ENCODE measurements at places on chromosomes 2 and 18.
A peak's percentile ranks its signal among the peaks of the same experiment; 100 is the strongest.

- peak; percentile 39 for DNase-seq
Measured at GRCh38 chr2:74499267-74499939, at the start of gene LBX2. TSS of gene LBX2 (minus strand) at chr2:74499603. CDS start at chr2:74499537, 66 bp downstream.

DNA sequence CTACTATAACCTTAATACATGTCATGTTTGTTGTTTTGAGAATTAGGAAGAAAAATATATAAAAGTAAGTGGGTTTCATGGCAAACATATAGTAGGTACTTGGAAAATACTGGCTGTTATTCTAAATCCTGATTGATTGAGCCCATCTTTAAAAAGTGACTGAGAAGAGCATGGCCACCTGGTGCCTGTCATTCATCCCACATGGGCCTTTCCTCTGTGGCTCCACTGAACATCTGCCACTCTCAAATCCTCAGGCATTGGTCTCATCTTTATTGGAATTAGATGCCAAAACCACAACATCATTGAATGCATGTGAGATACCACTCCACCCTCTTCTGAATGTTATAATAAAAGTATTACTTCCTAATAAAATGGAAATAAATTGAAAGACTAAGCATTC, 101.6 kb upstream of the TTN start:
- DNase-seq, result no peak

DNA sequence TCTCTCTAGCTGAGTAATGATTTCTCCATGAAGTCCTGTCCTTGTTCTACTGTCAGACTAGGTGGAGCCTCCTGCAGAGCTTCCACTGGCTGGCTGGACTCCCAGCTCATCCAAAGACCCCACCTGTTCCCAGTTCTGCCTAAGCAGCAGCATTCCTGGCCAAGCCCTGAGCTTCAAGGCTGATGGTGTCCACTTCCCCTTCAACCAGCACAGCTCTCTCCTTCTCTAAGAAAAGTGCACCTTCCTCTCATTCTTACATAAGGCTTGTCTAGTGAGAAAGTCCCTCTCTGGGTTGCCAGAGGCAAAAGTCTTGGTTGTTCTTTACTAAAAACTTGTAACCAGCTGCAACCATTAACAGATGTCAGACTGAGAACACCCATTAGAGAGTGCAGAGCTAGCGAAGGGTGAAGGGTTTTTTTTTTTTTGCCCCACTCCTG, 58.9 kb downstream of the CXCR4 start:
- no peak for DNase-seq

DNA sequence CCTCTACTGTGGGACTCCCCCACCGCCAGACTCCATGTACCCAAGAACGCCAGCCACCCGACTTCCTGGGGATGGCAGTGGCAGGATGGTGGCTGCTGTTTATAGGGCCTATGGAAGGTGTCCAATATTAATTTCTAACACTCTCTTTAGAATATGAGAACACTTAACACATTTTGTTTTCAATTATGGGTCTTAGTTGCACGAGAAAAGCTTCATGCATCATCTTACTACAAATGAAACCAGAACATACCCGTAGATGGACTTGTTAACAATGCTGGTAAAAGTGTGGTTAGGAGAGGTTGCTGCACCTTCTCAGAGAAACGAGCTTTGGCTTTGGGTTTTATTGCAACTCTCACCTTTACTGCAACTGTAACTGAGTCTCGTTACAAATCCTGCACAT, 335.6 kb upstream of the ID2 start:
- DNase-seq, result no peak

DNA sequence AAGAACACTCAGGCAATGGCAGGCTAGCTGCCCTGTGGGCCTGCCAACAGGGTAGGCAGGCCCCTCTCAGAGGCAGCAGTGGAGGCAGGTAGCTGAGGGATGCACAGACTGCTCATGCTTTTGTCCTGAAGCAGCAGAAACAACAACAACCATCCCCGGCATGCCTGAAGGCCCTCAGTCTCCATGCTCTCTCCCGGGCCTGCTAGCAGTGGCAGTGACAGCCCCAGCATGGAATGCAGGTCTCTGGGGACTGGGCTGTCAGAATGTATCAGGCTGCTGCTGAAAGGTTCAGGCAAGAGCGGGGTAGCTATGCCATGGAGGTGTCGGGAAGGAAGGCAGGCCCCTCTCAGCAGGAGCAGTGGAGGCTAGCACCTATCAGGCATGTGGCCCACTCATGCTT, 209.8 kb downstream of the KCNJ3 start:
- DNase-seq, result no peak

DNA sequence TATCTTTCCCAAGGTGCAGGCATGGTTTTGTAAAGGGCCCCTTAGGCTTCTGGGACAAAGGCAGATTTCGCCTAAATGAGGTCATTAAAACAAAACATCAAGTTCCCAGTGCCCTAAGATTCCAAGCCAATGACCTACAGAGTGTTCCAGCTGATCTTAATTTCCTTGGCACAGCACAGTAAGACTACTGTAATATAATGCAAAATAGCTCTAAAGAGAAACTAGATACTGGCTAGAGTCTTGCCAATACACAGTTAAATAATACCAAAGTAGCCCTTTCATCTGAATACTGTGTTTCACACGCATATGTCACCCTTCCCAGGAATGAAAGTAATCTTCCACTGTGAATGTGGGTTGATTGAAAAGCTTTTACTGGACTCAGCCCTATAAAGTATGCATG, 14.7 kb downstream of the GRB14 start:
- DNase-seq, result no peak

GRCh38 chr2:130756874-130757668, 1.7 kb downstream of the AMER3 start:
- no peak for DNase-seq

- DNase-seq, result no peak
Measured at GRCh38 chr2:28400419-28400818, 7.8 kb downstream of the FOSL2 start.

DNA sequence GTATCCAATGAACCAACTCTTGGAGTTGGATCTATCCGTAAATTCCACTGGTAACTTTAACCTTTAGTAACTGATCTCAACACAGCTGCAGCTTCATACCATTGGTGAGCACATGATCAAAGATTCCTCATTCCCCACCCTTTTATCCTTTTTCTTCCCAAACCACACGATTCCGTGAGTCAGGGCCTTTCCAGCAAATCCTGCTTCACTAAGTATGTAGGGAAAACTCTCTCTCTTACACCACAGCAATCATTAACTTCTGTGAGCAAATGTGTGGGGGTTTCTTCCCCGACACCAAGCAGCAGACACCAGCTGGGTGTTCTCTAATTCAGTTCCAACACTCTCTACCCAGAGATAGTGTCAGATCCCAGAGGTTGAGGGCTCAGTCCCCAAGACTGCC, 23.5 kb downstream of the ELP2 start:
- no peak for DNase-seq

- no peak for DNase-seq
Measured at GRCh38 chr2:235757212-235757611, 263.4 kb downstream of the AGAP1 start.

GRCh38 chr2:68157002-68157401, 686 bp upstream of the PNO1 start:
- DNase-seq, result no peak

- DNase-seq, result no peak
Measured at GRCh38 chr18:568731-569130, 11.4 kb upstream of the CETN1 start.

DNA sequence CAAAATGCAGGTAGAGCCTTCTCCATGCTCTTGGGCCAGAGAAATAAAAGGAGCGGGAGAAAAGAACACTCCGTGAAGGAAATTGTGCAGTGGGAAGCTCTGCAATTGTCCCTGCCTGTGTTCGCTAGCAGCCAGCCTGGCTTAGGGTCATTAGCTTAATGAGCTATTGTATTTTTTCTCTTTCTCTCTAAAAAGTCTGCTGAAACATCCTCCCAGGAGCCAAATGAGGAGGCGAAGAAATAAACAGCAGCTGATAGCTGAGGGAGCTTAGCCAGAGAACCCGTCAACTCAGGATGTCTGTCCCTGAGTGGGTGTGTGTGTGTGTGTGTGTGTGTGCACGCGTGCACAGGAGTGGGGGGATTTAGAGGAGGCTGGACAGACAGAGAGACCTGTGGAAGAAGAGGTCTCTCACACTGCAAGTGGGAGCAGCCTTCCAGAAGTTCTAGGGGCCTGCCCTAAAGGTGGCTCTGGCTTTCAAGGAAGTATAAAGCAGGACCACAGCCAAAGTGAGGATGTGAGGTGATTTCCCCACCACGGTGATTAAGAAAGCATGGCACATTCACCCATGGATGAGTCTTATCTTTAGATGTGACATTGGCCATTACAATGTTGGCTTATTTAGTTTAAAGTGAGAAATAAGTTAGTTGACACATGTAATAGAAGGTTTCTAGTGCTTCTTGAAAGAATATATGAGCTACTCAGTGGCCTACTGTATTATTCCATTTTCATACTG, 690.4 kb downstream of the RNF144A start:
- DNase-seq, result no peak

- DNase-seq, result no peak
Measured at GRCh38 chr18:74892066-74892627, 294.5 kb downstream of the ZNF407 start.

DNA sequence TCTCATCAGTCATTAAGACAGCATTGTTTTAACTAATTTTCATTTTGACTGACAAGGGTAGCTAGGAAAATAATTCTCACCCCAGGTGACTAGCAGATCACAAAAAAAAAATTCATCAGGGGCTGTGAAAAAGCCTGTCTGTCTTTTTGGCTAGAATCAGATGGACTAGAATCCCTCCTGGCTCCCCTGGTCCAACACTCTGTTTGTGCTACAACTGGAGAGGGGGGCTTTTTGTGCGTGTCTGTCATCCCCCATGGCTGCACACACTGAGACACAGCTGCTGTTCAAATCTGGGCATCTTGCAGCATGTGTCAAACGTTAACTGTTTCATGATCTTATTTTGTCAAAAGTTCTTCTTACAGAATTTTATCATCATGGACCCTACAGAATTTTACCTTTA, 51.2 kb downstream of the KIAA2012 start:
- no peak for DNase-seq

DNA sequence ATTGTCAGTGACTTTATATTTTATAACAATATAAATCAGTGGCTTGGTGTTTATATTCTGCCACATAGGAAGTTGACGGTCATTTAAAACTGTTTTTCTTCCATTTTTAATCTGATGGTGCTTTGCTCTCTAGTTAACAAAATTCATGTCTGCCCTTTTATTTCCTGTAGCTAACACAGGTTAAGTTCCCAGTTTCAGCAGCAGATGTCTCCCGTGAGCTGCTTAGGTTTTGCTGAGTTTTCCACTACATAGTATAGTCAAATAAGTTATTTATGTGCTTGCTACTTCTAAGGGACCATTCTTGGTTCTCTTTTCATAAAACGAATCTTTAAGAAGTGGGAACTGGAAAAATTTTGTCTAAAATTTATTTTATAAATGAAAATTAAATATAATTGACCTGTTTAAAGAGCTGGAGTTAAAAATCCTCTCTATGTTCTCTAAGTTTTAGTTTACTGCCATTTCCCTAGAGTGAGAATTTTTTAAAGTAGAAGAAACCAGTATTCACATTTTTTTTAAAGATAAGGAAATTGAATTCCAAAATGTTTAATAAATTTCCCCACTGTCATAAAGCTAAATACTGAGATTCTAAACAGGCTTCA, 20.6 kb downstream of the HTR2B start:
- DNase-seq, result peak; percentile 72

- peak; percentile 81 for DNase-seq
Measured at GRCh38 chr2:241558532-241559322, at the start of gene BOK. TSS of gene BOK (plus strand) at chr2:241558745. CDS start at chr2:241559484, 739 bp downstream.

GRCh38 chr2:31219131-31219969, 2.0 kb upstream of the CAPN14 start:
- no peak for DNase-seq

DNA sequence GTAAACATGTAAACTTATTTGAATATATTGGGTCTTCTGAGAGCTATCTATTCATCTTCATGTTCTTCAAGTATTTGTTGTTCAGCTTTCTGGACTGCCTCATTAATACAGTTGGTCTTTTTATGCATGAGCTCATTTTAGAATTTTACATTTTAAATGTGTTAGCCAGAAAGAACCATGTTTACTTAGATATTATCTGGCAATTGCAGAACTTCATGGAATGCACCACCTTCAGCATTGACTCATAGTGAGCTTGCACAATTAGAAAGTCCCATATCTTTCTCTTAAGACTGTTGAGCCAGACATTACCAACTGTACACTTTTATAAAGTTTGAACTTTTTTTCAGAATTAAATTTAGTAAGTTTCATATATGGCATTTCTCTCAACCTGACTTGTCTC, 536.7 kb downstream of the RIT2 start:
- DNase-seq, result no peak

DNA sequence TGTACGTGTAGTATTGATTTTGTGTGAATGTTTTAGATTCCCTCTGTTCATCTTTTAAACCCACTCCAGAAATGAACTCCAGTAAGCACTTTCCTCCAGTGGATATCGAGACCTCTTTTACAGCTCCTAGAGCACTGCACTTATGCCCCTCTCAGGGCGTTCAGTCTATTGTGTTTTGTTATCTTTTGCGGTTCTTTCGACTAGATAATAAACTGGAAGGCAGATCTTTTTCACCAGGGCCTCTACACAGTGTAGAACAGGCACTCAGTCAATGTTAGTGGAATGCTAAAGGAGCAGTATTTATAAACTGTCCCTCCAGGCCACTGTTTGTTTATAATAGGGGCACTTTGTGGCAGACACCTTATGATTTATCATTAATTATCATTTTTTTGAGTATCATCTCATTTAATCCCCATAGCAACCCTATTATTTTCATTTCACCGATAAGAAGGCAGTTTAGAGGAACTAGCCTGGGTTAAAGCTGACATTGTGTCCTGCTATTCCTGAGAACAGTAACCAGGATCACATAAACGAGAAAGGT, 742 bp upstream of the SOS1 start:
- no peak for DNase-seq

- no peak for DNase-seq
Measured at GRCh38 chr2:64374686-64375085, 79.3 kb upstream of the LGALSL start.

GRCh38 chr2:156456616-156457015, 20.4 kb downstream of the GPD2 start:
- DNase-seq, result no peak

DNA sequence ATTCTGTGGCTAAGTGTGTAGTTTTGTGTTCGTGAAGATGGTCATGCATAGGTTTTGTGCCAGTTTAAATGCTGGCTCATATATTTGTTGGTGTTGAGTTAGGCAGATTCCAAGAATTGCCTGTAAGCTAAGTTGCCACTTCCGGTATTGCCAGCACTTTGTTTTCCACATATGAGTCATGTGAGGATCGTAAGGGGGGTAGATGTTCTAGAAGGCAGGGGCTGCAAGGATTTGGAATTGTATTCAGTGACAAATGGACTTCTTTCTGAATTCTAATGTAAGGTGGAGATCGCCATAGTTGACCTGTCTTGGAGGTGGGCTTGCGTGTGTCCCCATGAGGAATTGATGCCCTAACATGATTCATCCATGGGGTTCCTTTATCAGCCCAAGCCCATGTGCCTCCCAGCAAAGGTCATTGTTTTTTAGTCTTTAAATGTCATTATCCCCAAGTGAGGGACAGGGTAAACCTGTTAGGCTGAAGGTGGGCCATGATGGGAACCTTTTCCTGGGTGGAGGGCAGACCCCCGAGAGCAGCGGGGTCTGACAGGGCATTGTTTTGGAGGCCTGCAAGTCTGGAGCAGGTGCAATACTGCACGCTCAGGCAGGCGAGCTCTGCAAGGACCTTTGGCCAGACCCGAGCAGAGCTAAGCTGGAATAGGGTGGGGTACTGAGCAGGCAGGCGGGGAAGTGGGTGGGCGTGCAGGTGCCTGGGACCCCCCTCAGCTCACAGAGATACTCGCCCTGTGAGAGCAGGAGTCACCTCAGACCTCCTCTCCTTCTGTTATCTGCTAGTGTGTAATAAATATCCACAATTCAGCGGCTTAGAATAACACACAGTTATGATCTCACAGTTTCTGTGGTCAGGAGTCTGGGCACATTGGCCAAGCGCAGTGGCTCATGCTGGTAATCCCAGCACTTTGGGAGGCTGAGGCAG, 77.4 kb downstream of the LRRFIP1 start:
- no peak for DNase-seq

Data from testis (tissue), 5 donors.